SJSA1 (cell line): ENCODE measurements at places on chromosomes 3 and 15. TPM values are rescaled to one million over a fixed set of nuclear protein-coding genes. Genes with fewer than 3 reads are reported as not detected.

Gene TGM5
- 0.24 TPM in 1 of 2 replicates, not detected in the other for total RNA-seq

- no peak for DNase-seq
These were observed 49.2 kb upstream of the CCDC54 start for GRCh38 chr3:107328069-107328468.

- no peak for DNase-seq
These were observed 65.9 kb upstream of the THBS1 start for GRCh38 chr15:39514933-39515332.

DNA sequence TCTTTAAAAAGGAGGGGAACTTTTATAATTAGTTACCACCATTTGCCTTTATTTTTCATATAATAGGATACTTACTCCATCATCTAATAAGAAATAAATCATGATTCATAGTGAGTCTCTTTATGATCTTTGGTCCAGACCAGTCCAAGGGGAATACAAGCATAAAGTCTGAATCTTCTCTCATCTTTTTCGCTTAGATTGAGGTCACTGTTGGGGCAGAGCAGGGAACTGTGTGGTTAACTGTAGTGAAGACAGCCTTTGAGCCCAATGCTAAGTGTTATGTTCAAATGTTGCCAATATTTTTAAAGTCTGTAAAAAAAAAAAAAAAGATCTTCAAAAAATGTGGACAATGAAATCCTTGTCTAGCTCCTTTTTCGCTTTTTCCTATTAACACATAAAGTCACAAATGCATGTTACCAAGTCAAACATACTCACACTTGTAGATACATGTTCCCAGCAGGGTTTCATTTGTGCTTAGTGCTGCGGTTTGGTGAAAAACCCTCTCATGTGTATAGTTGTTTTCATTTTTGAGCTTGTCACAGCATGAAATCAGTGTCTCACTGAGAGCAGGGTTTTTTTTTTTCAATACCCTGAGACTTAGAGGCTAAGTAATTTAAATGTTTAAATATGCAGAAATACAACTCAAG is 72.1 kb downstream of the EPHA3 start:
- DNase-seq = no peak

- DNase-seq = no peak
These were observed 1.2 kb downstream of the CCDC9B start for GRCh38 chr15:40339621-40339945.

Gene SPG21
- 41.8 and 49.0 TPM in 2 replicates for total RNA-seq

GRCh38 chr3:3860235-3860634 is 61.0 kb downstream of the LRRN1 start:
- no peak for DNase-seq

- DNase-seq = no peak
These were observed 59.0 kb downstream of the ARIH1 start for GRCh38 chr15:72532991-72533601.

- no peak for DNase-seq
These were observed 2.4 kb upstream of the CYP1A1 start for GRCh38 chr15:74727727-74728126.

Gene SOX14
- not detected in 2 replicates for total RNA-seq
